ENCODE measurements at places on chromosomes 12 and 14.

DNA sequence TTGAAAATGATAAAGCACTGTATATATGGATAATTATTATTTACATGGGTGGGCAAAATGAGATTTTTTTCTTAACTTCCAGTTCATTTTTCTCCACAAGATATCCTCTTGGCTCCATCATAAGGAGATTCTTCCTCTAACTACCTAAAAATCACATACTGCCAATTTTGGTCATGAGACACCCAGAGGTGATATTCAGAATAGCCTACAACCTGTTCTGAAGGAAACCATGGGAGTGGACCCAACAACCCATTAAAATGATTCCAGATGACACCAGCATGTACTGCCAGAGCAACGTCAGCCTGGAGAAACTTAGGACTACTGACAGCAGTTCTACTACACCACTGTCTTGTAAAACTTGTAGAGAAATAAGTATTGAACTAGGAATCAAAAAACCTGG lies 136.3 kb upstream of the TMPO start:
- no peak for DNase-seq

- no peak for DNase-seq
Measured at GRCh38 chr14:23421594-23421993, 13.5 kb upstream of the MYH6 start.

DNA sequence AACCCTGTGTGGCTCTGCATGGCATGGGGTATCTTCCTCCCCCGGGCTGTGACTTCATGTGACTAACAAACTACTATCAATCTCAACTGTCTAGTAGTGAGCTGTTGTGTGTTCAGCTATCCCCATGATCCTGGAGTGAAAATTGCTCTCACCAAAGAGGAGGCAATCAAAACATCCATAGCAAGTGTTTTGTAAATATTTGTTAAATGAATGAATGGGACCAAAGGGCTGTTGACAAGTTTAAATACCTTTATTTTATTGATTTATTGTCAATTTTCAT lies 138.1 kb upstream of the CPM start:
- no peak for DNase-seq

DNA sequence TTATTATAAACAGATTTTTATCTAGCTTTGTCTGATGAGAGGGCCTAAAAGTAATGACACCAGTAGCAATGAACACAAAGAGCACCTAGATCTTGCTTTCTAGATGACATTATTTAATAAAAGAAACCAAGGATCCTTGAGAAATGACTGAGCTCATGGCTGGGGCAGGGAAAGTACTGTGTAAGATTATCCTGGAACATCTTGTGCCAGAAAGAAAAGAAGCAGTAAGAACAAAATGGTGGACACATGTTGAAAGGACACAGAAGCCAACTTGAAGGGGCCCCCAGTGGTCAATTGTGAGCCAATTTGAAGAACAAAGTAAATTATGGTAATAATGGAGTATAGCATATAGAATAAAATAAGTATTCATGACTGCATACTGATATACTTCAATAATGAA lies 10.0 kb downstream of the IFNG-AS1 start:
- no peak for DNase-seq

DNA sequence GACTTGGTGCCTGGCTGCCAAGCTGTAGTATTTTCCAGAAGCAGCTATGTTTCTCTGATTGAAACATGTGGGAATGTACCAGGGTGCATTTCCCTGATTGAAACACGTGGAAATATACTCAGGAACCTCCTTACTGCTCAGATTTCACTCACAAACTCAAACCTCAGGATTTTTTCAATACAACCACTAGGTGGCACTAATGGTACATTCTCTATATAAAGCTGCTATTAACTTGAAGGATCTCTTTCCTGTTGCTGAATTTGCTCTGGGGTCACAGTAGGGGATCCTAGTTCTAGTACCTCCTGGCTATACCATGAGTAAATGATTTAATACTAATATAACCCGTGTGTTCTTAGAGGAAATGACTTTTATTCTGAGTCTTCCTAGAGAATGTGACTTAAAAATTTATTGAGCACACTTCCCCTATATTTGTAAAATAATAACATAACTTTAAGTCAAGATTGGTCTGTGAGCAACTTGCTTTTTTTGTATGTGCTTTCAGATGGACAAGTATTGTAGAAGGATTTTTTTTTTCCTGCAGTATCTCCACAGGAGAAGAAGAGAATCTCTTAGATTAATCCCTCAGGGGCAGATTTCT lies 173.8 kb upstream of the MIS18BP1 start:
- DNase-seq, result no peak

DNA sequence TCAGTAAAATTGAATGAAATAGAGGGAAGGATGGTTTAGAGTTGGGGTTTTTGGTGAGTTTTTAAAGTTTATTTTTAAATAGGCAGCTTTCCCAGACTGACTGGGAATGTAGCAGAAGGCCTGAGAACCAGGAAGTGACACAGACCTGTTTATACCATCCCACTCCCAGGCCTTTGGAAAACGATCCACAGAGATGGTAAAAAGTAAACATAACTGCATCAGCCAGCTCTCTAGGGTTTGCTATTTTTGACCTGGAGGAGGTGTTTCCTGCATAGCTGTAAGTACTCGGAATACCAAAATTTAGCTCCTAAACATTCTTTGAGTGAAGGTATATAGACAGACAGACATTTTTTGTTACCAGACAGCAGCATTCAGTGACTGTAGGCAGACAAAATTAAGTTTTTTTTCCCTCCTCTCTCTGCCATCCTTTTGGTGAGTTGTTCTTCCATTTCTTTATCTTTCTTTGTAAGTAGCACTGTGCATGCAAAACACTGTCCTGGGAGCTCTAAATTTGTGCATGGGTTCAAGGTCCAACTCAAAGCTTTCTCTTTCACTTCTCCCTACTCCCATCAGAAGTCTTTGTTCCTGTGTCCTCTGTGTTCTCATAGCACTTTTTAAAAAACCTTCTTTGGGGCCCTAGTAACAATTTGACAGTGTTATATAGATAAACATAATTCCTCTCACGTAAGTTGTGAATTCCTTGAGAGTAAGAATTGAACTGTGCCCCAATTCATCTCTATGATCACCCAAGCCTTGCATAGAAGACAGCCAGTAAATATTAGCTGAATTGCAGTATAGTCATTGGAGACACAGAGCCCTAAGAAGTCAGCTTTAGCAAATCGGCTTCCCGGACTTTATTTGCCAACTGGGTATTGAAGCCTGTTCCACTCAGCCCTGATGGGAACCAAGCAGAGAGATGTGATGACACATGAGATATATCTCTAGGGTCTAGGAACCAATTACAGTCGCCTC lies 37.4 kb downstream of the SUSD6 start:
- no peak for DNase-seq

- no peak for DNase-seq
Measured at GRCh38 chr12:23703051-23703450, 246.4 kb downstream of the SOX5 start.

- no peak for DNase-seq
Measured at GRCh38 chr14:100715332-100715731, 11.4 kb upstream of the DLK1 start.

- no peak for DNase-seq
Measured at GRCh38 chr12:121170611-121171260, 38.1 kb downstream of the P2RX7 start.

DNA sequence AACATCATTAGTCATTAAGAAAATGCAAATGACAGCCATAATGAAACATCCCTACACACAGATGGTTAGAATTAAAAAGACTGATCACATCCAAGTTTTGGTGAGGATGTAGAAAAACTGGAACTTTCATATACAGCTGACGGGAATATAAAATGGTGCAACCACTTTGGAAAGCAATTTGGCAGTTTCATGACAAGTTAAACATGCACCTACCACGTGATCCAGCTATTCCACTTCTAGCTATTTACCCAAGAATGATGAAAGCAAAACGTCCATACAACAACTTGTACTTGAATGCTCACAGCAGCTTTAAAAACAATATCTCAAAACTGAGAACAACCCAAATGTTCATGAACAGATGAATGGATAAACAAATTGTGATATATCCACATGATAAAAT lies 77.9 kb upstream of the AVPR1A start:
- no peak for DNase-seq
